ENCODE measurements at places on chromosomes 12 and 14.

GRCh38 chr12:122350141-122350848, 72.2 kb downstream of the CLIP1 start:
- DNase-seq: no peak

DNA sequence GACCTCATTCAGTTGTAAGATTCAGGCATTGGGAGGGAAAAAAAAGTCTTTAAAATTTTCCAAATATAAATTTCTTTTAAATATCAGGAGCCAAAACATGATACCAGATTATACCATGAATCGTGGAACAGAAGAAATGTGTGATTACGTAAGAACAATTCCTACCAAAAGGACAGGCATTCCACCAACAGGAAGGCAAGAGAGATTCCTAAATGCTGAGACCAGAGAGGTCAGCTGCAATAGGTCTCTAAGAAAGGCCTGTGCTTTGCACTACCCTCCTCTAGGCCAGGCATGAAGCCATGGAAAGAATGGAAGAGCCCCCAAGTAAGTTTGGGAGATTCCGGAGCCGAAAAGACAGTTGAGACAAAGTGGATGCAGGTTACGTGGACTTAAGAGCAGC, 83.7 kb downstream of the PTGER2 start:
- no peak for DNase-seq

DNA sequence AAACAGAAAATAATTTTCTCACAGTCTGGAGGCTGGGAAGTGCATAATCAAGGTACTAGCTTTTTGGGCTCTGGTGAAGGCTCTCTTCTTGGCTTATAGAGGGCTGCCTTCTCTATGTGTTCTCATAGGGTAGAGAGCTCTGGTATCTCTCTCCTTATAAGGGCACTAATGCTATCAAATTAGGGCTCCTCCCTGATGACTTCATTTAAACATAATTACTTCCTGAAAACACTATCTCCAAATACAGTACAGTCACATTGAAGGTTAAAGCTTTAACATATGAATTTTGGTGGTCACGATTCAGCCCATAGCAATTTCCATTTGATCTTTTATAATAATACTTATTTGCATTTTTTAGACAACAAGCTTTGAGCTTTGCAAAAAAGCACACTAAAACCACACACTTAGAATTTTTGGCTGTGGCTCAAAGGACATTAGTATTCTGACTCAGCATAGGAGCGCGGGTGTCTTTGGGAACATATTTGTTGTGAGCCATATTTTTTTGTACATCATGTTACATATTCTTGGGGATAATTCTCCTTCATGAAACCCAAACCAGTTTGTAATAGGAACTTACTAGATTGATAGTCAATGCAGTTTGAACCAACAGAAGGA, 808.1 kb upstream of the FBXO33 start:
- DNase-seq: no peak

GRCh38 chr12:47110718-47111391, 31.1 kb upstream of the AMIGO2 start:
- no peak for DNase-seq

DNA sequence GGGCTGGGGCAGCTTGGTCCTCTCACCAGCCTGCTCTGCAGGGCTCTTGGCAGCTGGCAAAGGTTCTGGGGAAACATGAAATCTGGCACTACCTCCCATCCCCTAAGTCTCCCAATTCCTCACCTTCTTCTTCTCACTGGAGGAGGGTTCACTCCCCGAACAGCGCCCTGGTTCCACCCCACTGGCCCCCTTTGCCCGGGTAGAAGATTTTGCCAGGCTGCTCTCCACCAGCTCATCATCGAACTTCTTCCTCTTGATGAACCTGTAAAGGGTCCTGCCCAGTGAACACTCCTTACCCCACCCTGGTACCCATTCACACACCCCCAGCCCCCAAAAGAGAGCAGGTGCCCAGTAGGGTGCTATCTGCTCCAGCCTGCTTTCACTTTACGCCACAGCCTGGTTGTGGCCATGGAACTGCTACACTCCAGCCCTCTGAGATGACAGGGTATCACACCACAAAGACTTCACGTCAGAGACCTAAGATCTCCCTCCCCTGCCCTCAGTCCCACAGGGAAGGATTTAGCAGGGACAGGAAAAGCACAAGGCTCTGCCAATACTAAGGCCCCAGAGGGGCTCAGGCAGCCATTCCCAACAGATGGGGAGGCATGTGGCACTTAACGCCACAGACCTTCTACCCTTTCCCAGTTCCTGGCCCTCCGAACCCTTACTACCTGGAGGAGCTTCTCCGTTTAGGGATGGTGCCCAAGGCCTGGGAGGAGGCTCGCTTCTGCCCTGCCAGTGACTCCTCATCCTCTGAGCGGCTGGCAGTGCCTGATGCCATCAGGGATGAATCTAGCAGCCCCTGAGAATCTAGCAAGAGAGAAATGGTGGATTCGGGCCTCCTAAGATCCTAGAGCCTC, 2.3 kb downstream of the MCRS1 start:
- no peak for DNase-seq

DNA sequence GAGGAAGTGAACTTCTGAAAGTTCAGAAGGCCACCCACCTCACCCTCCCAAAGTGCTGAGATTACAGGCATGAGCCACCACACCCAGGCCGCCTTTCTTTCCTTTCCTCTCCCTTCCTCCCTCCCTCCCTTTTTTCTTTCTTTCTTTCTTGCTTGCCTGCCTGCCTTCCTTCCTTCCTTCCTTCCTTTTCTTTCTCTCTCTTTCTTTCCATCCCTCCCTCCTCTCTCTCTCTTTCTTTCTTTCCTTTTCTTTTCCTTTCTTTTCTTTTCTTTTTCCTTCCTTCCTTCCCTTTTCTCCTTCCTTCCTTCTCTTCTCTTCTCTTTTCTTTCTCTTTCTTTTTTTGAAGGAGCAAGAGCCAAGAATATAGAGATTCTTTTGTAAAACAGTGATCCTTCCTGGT, 208.3 kb upstream of the HMGA2 start:
- DNase-seq: no peak

GRCh38 chr12:92756898-92757596, 54.3 kb downstream of the PLEKHG7 start:
- DNase-seq: no peak

DNA sequence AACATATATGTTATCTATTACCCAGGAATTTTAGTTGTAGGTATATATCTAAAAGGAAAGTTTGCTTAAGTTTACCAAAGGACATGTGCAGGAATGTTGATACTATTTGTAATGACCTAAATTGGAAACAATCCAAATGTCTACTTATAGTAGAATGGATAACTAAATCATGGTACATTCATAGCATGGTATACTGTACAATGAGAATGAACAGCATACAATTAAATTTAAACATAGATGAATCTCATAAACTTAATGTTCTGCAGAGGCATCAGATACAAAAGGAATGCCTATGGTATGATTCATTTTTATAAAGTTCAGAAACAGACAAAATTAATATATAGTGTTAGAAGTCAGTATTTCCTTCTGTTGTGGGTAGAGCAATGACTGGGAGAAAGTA, 135.4 kb downstream of the GPHN start:
- DNase-seq: no peak

- no peak for DNase-seq
These were observed 462.9 kb upstream of the USP15 start for GRCh38 chr12:61797266-61797665.

DNA sequence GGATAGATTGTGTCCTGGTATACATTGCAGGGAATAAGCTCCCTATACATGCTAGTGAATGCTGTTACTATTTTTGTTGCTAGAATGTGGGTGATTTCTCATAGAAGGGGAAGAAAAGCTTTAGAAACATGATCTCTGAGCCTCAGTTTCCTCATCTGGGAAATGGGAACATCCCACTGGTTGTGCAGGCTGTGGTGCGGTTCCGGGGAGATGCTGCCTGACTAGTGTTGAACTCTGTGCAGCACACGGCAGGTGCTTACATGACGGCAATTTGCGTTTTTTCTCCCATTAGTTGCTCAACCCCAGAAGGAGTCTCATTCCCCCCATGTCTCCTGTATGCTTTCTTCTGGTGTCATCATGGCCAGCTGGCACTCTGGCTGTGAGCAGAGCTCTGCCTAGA, 32.9 kb downstream of the FOXN4 start:
- no peak for DNase-seq

GRCh38 chr12:105226219-105226618, 9.8 kb downstream of the APPL2 start:
- DNase-seq: no peak

DNA sequence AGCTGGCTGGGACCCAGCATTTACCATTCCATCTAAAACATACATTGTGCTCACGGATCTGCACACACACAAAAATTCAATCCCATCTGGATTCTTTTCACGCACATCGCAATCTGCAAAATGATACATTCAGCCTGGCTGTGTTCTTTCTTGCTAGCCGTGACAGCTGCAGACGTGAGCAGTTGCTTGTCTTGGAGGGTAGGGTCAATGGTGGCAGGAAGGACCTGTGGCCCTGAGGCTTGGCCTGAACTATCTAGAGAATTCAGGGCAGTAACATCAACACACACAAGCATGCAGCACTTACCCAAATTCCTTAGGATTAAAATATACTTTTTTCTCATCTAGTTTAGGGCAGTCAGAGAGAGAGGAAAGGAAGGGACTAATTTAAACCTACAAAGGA, 72.0 kb downstream of the DICER1 start:
- no peak for DNase-seq

Data from right kidney (tissue), 9 donors.